Central memory CD8-positive, alpha-beta T cell (primary cell): ENCODE measurements at places on chromosomes 6 and 20.

GRCh38 chr6:24752917-24753492 lies 21.7 kb upstream of the GMNN start:
- no peak for DNase-seq

- DNase-seq: no peak
These were observed 21.2 kb upstream of the ABT1 start for GRCh38 chr6:26575494-26575939.

GRCh38 chr6:14509120-14509519 lies 391.5 kb downstream of the CD83 start:
- no peak for DNase-seq

DNA sequence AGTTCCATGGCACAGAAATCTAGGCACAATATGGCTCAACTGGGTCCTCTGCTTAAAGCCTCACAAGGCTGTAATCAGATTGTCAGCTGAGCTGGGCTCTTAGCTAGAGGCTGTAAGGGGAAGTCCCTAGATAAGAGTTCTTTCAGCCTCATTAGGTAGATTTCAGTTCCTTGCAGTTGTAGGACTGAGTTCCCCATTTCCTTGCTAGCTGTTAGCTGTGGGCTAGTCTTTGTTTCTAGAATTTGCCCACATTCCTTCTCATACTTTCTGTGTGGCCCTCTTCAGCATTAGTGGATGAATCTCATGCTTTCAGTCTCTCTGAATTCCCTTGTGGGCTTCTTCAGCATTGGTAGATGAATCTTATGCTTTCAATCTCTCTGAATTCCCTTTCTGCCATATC lies 71.0 kb upstream of the MRAP2 start:
- no peak for DNase-seq

- no peak for DNase-seq
These were observed 72.8 kb downstream of the MAP3K5 start for GRCh38 chr6:136719280-136720044.
